ENCODE measurements at places on chromosomes 1 and 21. TPM values are rescaled to one million over a fixed set of nuclear protein-coding genes. Genes with fewer than 3 reads are reported as not detected.

The SV2A gene
- 0.63 TPM for total RNA-seq

The SNAPIN gene
- 72.9 TPM for total RNA-seq

The BCAR3 gene
- total RNA-seq: 69.3 TPM

The CA14 gene
- not detected for total RNA-seq

The DISC1 gene
- total RNA-seq: 1.4 TPM

The S100A12 gene
- total RNA-seq: not detected

The CLDN14 gene
- total RNA-seq: not detected

The LCE1C gene
- total RNA-seq: not detected

The CFHR5 gene
- total RNA-seq: not detected

DNA sequence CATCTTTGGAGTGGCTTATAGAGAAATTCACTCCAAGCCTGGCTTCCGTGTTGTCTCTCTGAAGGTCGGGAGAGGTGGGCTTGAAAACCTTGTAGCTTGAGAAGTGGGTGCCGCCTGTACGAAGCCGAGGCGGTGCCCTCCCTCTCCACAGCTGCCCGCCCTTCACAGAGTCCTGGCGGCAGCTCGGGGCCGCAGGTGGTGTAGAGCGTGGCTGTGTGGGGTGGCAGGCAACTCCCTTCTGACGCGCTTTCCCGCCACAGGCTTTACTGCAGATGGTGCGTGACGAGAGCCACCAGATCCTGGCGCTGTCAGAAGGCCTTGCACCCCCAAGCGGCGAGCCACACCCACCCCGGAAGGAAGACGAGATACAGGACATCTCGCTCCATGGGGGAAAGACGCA lies 33.1 kb upstream of the DIP2A start:
- DNase-seq: no peak

- DNase-seq: no peak
These were observed 157.3 kb downstream of the PEX14 start for GRCh38 chr1:10631811-10632593.

- no peak for DNase-seq
These were observed 20.5 kb upstream of the CNN3 start for GRCh38 chr1:94947437-94947836.

GRCh38 chr1:38549191-38549590 lies 310.4 kb downstream of the RRAGC start:
- no peak for DNase-seq

GRCh38 chr21:37916310-37917051 lies at the start of gene KCNJ6:
Gene KCNJ6, minus strand, starts transcription at chr21:37916457. Its CDS starts 75,775 bp downstream, at chr21:37840682.
- DNase-seq: peak; percentile 34

- no peak for DNase-seq
These were observed 137.1 kb downstream of the ACTL8 start for GRCh38 chr1:17892225-17892624.

- no peak for DNase-seq
These were observed 71.5 kb downstream of the IFI44 start for GRCh38 chr1:78721136-78721535.

DNA sequence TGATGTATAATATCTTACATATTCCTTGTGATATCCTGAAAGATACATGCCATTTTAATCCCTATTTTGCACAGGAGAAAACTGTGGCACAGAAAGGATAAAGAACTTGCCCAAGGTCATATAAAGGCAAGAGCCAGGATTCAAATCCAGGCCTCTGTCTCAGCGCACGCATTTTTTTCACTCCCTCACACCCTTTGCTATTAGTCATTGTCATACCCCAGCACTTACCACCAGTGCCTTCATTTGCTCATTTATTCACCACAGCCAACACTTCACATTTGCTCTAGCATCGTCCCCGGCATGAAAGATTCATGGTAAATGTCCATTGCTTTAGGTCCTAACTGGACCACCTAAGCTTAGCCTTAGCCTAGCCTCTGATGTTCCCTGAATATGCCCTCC lies 14.2 kb downstream of the ALX3 start:
- DNase-seq: no peak

DNA sequence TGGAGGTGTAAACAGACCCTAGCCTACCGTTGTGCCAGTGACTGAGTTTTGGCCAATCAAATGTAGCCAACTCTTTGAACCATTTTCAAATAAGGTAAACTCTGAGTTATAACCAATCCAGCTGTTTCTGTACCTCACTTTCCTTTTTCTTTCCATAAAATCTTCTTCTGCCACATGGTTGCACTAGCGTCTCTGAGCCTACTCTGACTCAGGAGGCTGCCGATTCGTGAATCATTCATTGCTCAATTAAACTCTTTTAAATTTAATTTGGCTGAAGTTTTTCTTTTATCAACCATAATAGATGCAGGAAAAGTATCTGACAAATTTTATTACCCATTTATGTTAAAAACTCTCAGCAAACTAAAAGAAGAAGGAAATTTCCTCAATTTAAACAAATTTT lies 111.5 kb upstream of the LYPLAL1 start:
- DNase-seq: no peak

DNA sequence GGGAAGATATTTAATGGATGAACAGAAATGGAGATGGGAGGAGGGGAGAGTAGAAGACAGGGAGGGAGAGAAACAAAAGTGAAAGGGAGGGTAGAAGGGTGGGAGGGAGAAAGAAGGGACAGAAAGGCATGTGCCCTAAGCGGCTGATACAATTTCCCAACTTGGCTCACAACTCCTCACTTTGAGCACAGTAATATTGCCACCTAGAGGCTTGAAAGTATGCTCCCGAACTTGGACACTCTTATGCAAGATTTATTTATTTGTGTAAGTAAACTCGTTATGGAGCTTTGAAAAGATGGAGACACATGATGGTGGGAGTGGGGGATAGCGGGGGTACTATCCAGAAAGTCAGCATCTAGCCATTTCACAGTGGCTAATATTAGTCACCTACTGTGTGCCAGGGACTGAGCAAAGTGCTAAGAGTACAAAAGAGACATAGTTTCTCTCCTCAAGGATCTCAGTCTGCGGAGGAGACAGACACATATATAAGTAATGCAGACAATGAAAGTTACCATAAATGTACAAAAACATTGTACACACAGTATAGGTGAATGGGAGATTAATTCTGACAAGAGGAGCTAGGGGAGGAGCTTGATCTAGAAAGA lies 189.7 kb downstream of the SEC16B start:
- peak; percentile 45 for DNase-seq

DNA sequence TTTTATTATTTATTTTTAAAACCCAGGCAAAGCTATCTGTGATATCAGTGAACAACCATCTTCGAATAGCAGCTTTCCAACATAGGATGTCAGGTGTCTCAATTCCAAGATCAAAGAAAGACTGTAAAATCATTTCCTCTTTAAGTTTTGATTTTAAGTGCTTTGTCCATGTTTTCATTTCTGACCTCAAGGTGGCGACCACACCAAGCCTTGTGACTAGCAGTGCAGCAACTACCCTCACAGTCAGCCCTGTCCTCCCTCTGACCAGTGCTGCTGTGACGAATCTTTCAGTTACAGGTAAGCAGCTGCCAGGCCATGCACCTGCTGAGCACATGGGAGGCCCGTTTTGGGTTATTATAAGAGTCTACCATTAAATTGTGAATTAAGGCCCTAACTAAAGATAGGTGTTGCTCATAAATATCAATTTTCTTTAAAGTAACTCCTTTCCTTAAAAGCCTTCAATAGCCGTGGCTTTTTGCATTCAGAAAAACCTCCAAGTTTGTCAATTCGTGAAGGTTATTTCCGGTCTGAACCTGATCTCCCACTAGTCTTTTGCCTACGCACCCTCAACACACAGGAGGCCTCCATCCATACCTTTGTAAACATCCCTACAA lies 117.0 kb downstream of the CD247 start:
- peak; percentile 44 for DNase-seq

GRCh38 chr1:198575798-198576641 lies 35.5 kb upstream of the ATP6V1G3 start:
- no peak for DNase-seq

DNA sequence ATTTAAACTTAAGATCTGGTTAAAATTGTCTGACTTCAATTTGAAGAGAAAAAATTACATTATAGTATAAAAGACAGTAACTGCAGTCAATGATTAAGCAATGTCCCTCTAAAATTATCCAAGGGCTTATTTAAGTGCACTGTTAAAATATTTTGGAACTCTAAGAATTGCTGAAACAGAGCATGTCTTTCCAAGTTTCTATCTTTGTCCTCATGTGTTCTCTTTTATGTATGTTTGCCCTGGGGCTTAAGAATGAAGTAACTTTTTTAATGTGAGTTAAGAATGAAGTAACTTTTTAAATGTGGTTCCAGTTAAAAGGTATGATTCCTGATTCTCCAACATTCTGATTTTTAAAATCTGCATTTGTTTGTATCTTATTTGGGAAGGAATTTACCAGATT lies 69.0 kb upstream of the MARK1 start:
- no peak for DNase-seq

DNA sequence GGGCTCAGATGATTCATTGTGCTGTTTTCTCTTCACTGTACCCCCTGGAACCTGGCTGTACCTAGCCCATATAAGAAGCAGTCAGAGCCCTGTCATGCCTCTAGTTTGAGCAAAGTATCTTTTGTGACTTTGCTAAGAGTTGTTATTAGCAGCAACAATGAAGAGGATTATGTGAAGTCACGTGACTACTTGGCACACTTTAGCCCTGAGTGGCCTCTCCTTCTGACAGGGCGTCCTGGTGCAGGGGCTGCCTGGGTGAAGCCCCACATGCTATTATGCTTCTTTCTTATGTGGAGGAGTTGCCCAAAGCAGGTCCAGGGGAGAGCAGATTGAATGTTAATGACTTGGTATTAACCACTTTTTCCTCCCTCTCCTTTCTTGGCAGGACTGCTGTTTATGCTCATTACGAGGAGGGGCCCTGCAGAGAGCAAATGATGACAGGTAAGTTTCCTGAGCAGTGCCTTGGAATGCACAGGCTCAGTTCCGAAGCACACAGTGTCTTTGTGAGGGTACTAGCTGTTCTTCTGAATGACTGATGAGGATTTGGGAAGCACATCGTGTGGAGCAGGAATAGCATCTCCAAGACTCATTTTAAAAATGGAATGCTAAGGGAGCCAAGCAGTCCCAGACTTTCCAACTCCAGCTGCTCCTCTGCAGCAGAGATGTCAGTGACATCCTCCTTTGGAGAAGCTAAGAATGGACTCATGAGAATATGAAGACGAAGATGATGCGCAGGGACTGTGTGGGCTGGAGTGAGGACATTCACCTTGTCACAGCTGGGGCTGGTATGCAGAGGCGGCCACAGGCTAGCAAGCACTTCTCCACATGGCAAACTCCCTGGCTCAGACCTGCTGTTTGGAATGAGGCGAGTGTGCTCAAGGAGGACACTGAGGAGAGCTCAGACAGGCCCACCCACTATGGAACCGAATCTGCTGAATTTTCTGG lies 15.2 kb upstream of the ST3GAL3 start:
- no peak for DNase-seq

- DNase-seq: no peak
These were observed 45.9 kb downstream of the SPSB1 start for GRCh38 chr1:9338397-9339246.

GRCh38 chr1:107460035-107460434 lies 319.2 kb downstream of the NTNG1 start:
- DNase-seq: no peak

DNA sequence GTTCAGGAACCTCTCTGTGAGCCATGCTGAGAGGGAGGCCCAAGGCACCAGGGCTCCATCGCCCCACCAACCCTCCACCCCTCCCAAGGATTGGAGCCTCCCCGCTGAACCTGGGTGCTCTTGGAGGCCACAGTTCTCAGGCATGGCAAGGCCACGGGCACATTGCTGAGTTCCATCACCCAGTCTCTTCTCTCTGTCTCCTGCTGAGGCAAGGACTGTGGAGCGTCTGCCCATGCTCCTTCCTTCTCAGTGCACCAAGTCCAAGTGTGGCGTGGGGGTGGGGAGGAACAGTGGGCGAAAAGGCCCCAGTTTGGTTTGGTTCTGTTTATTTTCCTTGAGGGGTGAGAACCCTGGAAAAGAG lies 2.8 kb upstream of the KNCN start:
- no peak for DNase-seq

DNA sequence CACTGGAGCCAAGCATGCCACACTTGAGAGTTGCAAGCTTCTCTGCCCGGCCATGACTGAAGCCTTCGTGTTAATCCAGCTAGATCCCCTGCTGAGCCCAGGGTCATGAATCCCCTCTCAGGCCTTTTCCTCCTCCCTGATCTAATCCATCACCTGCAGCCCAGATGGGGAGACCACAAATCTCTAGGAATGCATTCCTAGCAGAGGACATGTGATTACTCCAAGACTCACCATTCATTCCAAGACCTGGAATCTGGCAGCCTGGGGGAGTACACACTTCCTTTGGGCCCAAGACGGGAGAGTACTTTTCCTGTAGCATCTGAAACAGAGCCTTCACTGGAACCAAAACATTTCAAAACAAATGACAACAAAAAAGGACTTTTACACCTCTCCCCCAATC lies 269.3 kb upstream of the NFIA start:
- DNase-seq: no peak

DNA sequence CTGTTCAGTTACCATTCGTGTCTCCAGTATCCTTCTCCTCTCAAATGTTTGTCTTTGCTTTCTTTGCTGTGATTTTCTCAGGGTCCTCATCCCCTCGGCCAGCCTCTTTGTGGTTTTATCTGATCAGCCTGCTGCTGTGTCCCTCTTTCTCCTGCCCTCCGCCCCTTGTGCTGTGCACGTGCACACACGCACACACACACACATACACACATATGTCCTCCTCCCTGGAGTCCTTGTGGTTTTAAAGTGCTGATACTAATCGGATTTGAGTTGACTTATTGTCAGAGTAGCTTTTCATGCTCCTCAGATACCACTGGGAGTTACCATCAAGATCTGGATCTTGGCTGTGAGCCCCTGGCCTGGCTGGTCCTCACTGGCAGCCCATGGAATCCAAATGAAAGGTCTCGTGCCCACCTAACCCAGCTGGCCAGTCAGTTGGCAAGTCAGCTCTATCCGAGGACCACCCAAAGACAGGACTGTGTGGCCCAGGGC lies 34.1 kb downstream of the QSOX1 start:
- no peak for DNase-seq

- no peak for DNase-seq
These were observed 694 bp upstream of the MRPL9 start for GRCh38 chr1:151763990-151764389.

GRCh38 chr1:44315521-44315920 lies 39.5 kb downstream of the ERI3 start:
- DNase-seq: no peak

DNA sequence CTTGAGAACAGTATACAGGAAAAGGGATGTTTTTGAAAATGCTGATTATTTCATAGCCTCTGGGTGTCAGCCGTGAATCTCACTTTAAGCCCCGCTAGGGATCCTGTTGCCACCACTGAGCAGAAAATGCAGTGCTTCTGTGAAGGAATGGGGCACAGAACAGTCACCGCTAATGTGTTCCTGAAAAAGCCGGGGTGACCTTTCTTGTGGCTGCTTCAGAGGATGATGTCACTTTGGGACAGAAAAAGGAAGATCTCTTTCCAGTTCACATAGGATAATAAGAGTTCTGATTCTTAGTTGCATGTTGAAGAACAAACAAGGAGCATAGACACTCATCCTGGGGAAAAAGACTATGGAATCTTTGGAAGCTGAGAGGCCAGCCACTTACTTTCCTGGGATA lies 349.6 kb downstream of the DISC1 start:
- DNase-seq: no peak

- no peak for DNase-seq
These were observed 5.2 kb upstream of the ZNF678 start for GRCh38 chr1:227557962-227558725.

Data from NCI-H460 (cell line).